ENCODE measurements at places on chromosomes 6 and 20. TPM values are rescaled to one million over a fixed set of nuclear protein-coding genes. Genes with fewer than 3 reads are reported as not detected.
A peak's percentile ranks its signal among the peaks of the same experiment; 100 is the strongest.

The EEF1E1 gene
- 68.6 TPM for total RNA-seq

The ESF1 gene
- 25.3 TPM for total RNA-seq

The BEND3 gene
- total RNA-seq = 25.4 TPM

The STX7 gene
- total RNA-seq = 25.6 TPM

The FHL5 gene
- total RNA-seq = not detected

The ATP5F1E gene
- 44.8 TPM for total RNA-seq

The BCLAF1 gene
- total RNA-seq = 162 TPM

The TPBG gene
- total RNA-seq = 29.6 TPM

The RAB44 gene
- total RNA-seq = 0.11 TPM

The SIRPB1 gene
- total RNA-seq = 0.11 TPM

The NTSR1 gene
- 0.57 TPM for total RNA-seq

- no peak for DNase-seq
Observed at GRCh38 chr6:24004062-24004461, 122.0 kb upstream of the NRSN1 start.

DNA sequence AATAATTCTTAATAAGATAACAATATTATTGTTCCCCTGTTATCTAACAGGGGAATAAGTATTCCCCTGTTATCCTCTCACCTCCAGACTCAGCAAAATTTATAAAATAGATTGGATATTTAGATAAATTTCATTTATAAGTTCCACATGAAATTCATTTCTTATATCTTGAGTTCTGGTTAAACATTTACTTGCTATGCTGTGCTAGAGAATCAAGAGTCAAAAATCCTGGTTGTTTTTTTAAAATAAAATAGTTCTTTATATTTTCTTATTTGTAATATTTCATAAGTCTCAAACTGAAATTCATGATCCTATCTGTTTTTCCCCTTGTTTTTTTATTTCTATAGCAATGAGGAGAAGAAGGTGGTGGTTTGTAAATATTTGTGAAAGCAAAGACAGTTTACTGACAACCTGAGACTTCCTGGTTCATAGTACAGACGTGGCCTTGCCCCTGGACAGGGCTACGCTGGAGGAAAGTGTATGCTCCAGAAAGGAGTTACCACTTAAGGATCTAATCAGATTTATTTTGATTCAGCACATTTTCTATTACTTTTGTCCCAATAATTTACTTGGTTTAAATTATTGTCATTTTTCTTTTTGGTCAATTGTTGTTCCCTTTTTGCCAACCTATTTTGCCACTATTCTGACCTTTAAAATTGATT lies 37.8 kb upstream of the MARCKS start:
- DNase-seq = no peak

GRCh38 chr6:41732591-41733359 lies 2.6 kb downstream of the TFEB start:
- DNase-seq = no peak

DNA sequence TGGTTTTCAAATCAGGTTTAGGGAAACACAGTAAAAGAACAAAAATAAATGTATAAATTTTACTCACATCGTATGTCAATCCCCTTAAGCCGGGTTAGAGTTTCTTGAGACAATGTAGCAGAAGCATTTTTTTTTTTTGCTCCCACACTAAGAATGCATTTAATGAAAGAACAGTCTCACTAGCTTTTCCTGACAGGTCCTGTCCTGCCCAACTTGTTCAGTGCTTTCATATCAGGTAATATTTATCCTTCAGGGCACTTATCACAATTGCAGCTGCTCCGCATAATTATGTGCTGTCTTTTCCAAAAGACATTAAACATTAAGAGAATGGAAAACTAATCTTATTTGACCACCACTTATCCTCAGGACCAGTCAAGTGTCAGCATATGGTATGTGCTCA lies 632.0 kb downstream of the HTR1B start:
- DNase-seq = no peak

DNA sequence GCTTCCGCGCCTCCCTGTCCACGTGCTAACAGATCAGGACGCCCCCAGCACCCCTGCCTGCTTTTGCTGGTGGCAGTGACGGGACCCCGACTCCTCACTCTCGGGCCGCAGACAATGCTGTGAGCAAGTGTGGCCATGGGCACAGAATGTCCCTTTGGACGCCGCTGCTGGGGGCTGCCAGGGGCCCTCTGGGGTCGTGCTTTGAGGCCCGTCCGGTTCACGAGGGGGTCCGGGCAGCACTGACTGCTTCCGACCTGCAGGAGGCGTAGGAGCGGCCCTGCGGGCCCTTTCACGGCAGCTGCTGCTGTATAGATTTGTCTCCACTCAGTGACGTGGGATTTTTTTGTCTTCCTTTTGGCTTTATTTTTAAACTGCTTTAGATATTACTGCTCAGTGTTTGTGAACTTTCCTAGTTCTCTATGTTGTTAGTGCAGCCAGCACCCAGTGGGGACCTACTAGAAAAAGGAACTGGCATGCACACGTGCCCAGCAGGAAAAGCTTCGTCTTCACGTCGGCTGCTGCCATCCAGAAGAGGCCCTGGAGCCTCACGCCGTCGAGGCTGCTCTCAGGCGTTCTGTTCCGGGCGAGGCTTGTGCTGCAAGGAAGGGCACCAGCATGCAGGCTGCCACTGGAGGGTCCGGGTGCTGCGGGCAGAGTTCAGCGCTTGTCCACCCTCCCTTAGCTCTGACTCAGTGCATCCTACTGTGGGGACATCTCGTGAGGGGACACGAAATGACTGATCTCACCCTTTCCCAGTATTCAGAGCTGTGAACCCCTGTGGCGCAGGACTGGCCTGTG lies 21.7 kb downstream of the UCKL1 start:
- DNase-seq = peak; percentile 70

- peak; percentile 24 for DNase-seq
Observed at GRCh38 chr20:58131151-58131550, 97.3 kb downstream of the ANKRD60 start.

GRCh38 chr6:38391206-38391605 lies 248.5 kb downstream of the BTBD9 start:
- no peak for DNase-seq

GRCh38 chr6:14713966-14714631 lies 531.8 kb upstream of the JARID2 start:
- DNase-seq = no peak

DNA sequence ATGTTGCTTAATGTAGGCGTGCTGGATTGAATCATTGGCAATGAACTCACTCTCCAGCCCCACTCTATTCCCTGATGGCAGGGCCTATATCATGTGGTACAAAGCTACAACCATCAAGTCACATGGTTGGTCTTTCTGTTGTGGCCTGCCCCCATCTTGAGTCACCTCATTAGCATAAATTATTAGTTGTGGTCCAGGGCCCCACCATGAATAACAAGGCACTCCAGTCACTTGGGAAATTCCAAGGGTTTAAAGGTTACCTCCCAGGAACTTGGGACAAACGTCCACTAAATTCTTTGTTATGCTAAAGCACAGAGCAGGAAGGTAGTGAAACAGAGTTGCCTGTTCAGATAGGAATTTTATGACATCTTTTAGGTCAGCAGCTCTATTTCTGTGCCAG lies 193.7 kb downstream of the SLC35F1 start:
- DNase-seq = no peak

- DNase-seq = no peak
Observed at GRCh38 chr6:110548110-110548847, 71.9 kb upstream of the SLC22A16 start.

- DNase-seq = no peak
Observed at GRCh38 chr6:127201321-127201720, 65.3 kb upstream of the RNF146 start.

- DNase-seq = peak; percentile 35
Observed at GRCh38 chr20:64103871-64104666, 3.3 kb downstream of the NPBWR2 start.

GRCh38 chr6:36825994-36826393 lies 13.2 kb downstream of the CPNE5 start:
- no peak for DNase-seq

DNA sequence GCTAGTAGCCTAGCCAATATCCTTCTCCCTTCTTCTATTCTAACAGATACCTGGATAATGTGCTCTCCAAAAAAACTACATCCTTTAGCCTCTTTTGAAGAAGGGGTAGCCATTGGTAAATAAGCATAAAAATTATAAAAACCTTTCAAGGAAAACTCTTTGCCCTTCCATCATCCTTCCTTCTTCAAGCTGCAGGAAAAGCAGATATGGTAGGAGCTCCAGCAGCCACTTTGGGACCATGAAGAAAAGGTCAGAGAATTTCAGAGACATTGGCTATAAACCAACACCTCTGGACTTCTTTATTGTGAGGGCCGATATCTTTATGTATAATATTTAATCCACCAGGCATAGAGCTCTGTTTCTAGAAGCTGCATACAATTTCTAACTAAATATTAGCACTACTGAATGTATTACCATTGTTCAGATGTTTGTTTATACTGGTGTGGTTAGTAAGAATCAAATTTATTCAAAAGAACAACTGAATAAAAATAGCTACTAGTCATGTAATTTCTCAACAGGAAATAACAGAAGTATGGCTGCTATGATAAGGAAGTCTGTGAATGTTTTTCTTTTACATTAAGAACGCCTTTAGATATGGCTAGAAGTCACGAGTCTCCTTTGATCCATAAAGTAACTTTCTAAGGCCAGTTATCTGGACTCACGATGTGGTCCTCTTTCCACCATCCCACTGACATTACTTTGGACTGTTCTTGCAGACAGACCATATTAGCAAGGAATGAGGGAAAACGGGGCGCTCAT lies 32.2 kb downstream of the MYLK4 start:
- DNase-seq = no peak

GRCh38 chr20:4957939-4958362 lies 43.4 kb downstream of the SLC23A2 start:
- no peak for DNase-seq

DNA sequence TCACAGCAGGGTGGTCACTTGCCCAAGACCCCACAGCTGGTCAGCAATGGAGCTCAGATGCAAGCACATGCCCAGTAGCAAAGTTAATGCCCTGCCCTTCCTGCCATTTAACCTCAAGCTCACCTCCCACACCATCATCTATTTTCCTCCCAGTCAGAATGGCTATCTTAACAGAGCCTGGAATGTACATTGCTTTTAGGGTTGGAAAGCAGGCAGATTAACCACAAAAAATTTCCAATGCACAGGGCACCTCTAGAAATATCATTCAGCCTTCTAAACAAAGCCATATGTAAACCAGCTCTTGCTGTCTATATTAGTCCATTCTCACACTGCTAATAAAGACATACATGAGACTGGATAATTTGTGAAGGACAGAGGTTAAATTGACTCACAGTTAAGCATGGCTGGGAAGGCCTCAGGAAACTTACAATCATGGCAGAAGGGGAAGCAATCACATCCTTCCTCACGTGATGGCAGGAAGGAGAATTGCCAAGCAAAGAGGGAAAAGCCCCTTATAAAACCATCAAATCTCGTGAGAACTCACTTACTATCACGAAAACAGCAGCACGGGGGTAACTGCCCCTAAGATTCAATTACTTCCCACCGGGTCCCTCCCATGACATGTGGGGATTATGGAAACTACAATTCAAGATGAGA lies 106.9 kb downstream of the FYN start:
- DNase-seq = no peak

- DNase-seq = no peak
Observed at GRCh38 chr6:85403331-85404015, 46.4 kb upstream of the NT5E start.

DNA sequence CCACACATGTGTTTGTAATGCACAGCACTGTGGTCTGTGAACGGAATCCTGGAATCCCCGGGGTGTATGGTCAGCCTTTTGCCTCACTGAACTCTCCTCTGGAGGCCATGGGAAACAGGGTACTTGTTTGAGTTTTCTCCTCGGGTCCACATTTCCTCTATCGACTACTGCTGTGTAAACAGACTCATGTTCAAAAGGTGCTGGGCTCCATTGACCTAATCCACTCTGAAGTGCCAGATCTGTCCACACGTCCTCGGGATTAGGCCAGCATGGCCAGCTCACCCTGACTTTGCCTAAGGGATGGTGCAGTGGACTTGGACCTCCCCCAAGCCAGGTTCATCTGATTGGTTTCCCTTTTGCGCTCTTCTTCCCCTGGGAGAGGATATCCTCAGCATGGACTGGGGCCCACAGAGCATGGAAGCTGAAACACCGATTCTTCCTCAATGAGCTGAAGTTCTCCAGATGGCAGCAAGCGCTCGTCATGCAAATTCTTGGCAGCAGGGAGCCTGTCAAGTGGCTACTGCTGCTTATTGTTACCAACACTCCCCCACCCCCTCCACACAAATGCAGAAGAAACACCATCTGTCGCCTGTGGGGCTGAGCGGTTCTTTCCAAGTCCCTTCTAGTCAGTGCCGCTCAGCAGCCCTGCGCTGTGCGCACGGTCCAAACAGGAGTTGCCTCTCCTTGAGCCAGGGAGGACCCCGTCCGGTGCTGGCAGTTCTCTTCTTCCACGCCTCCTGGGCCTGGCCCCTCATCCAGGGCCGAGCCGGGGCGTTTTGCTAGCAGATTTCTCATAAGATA lies 292.6 kb upstream of the MARCKS start:
- DNase-seq = peak; percentile 80

DNA sequence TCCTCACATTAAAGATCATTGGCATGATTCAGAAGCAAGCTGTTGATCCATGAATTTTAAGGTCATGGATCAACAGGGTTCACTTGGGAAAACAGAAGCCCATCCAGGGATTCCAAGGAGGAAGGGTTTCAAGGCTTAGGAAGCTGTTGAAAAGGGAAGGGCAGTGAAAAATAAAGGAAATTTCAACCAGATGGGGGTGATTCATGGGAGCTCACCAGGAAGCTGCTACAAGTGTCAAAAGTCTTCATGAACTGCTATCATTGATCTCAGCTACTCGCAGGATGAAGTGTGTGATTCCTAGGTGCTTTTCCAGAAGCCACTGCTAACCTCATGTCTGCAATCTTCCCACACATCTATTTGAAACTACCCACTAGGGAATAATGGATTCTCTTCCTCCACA lies 26.2 kb downstream of the ADTRP start:
- DNase-seq = no peak

DNA sequence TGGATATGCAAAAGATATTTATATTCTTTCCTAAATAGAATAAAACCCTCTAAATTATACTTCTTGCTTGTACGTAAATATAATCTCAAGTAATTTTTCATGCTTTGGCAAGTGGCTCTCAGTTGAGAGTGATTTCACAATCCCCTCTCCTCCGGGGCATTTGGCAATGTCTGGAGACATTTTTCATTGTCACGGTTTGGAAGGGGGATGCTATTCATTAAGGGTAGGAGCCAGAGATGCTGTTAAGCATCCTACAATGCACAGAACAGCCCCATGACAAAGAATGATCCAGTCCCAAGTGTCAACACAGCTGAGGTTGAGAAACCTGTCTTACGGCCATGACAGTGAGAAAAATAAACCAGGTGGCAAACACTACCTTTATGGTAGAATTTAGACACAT lies 75.7 kb downstream of the AGPAT4 start:
- no peak for DNase-seq

DNA sequence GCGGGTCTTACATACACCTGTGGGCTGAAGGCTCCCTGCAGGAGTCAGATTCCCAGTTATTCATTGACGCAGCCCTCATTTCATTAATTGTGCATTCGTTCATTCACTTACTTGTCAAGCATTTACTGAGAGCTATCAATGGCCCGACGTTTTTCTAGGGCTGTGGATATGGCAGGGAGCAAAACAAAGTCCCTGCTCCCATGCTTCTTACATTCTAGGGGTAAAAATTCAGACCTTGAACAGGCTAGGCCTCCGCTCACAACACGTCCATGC lies 369 bp upstream of the NSFL1C start:
- no peak for DNase-seq

GRCh38 chr6:5677219-5678000 lies 329.3 kb downstream of the NRN1 start:
- DNase-seq = no peak

Data from WTC11 (cell line).